ENCODE measurements at places on chromosomes 6 and 20.

DNA sequence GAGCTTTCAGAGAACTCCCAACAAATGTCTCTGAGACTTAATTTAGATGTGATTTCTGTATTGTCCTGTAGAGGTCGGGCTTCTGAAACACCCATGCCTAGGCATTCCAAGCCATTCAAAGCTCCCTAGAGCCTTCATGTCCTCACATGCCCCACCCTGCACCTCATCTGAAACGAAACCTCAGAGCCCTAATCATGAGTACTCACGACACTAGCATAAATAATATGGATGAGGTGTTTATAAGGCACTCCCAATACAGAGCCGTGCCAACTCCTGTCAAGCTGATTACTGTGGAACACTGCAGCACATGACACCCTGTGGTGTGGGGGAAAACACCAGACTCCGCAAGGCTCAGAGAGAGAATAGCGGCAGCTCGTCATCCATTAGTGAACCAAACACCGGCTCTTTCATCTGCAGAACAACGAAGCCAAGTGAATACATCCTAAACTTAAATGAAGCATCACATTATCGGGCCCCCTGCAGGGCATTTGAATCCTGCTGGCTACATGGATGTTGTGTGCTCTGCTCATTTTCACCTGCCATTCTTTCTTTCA, 83.8 kb downstream of the FNDC1 start:
- peak; percentile 57 for DNase-seq

DNA sequence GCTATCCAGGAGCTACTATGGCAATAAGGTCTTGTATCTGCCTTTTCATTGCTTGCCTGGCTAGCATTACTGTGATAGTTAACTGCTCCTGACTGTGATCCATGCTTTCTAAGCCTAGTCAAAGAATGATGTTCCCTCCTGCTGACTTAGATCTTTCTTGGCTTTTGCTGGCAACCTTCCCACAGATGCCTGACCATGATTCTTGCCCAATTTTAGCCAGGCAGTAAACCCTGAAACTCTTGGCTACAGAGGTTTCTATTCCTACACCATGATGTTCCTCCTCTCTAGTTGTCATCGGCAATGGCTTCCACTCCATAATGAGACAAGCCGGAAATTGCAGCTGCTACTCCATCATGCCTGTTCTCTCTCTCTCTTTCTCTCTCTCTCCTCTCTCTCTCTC, 238.1 kb downstream of the HAO1 start:
- DNase-seq, result no peak

DNA sequence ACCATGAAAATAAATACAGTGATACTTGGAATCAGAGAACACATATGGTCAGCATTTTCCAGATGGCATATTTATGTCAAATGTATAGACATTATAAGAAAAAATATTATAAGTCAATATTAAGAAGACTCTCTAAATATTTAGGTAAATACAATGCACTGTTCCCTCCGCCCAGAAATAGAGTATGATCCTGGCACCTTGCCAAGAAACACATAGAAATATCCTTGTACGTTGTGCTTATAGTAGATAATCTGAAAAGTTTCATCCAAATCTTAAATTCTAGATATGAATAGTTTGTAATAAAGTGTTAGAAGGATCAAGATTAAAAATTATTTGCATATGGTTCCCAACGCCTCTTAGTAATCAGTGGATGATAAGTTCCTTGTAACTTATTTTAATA, 645.8 kb upstream of the GJE1 start:
- no peak for DNase-seq

GRCh38 chr6:11445146-11445545, 92.4 kb upstream of the TMEM170B start:
- no peak for DNase-seq

GRCh38 chr6:145562771-145563615, 172.3 kb downstream of the EPM2A start:
- no peak for DNase-seq

GRCh38 chr6:112010328-112010727, 43.6 kb upstream of the CCN6 start:
- no peak for DNase-seq

GRCh38 chr6:22476811-22477390, 92.5 kb upstream of the HDGFL1 start:
- no peak for DNase-seq

- no peak for DNase-seq
Measured at GRCh38 chr20:51227744-51228143, 204.8 kb upstream of the KCNG1 start.

- peak; percentile 45 for DNase-seq
Measured at GRCh38 chr6:14326774-14327173, 209.2 kb downstream of the CD83 start.

- peak; percentile 41 for DNase-seq
Measured at GRCh38 chr20:43583982-43584432, 6.7 kb upstream of the IFT52 start.

All from Kasumi-1 (cell line).